H1 (cell line): ENCODE measurements at places on chromosomes 2 and 18. TPM values are rescaled to one million over a fixed set of nuclear protein-coding genes. Genes with fewer than 3 reads are reported as not detected.
A peak's percentile ranks its signal among the peaks of the same experiment; 100 is the strongest.

Gene PLEKHH2
- total RNA-seq: 3.1 and 5.0 TPM in 2 replicates

- H3K27me3 ChIP-seq: no peaks in the 10 kb centered on the region
- no peak overlapping the region for H3K27ac ChIP-seq
- DNase-seq: peak; percentile 54
- H3K4me3 ChIP-seq: no peak overlapping the region
- no peaks in the 10 kb centered on the region for H3K36me3 ChIP-seq
- peaks cover 9% of the 10 kb centered on the region for H3K4me1 ChIP-seq
Observed at GRCh38 chr2:177245010-177245422, 19.5 kb downstream of the NFE2L2 start.

Gene SLC35G4
- total RNA-seq: not detected in 2 replicates

DNA sequence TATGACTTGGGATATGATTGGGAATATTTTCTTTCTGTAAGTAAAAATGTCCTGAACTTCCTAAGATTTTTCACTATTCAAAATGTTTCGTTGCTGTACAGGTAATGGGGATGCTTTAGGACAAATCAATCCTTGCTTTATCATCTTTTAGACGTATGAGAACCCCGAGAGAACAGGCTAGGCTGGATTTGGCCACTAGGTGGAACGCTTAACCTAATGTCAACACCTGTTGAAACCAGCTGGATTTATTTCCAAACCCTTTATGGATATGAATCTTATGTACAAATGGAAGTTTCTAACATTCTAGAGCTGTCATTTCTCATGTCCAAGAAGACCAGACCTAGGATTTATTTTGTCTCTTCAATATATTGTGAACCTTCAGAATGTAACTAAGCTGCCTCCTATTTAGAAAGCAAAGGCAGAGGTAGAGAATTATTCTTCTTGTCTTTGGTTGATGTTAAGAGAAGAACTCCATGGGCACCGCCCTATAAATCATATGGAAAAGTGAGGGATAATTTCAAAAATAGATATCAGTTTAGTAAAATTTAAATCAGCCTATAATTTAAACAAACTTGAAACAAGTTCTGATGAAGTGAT is 96.7 kb downstream of the PMAIP1 start:
- H3K27me3 ChIP-seq: no peaks in the 10 kb centered on the region
- no peaks in the 10 kb centered on the region for H3K36me3 ChIP-seq
- H3K27ac ChIP-seq: no peak overlapping the region
- H3K4me1 ChIP-seq: no peaks in the 10 kb centered on the region
- DNase-seq: no peak
- H3K4me3 ChIP-seq: no peak overlapping the region

Gene ELOA2
- total RNA-seq: not detected in 2 replicates

Gene SP110
- 7.1 and 8.2 TPM in 2 replicates for total RNA-seq

Gene SLC30A3
- 15.2 and 16.1 TPM in 2 replicates for total RNA-seq

DNA sequence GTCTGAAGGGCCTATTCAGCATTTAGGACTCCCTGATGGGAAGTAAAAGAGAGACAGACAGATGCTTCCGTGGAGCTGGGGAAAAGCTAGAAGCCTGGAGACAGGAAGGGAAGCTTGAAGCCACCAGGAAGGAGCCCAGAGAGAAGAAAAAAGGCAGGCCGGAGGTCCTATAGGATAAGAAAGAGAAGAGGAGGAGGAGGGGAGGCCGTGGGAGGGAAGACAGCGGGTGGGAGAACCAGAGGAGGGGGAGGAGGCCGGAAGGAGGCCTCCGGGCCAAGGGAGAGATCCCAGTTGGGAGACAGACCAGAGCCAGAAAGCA is 107.1 kb upstream of the PKDCC start:
- no peak overlapping the region for H3K4me3 ChIP-seq
- H3K4me1 ChIP-seq: peaks cover 10% of the 10 kb centered on the region
- DNase-seq: no peak
- no peaks in the 10 kb centered on the region for H3K36me3 ChIP-seq
- no peaks in the 10 kb centered on the region for H3K27me3 ChIP-seq

- no peaks in the 10 kb centered on the region for H3K27me3 ChIP-seq
- H3K27ac ChIP-seq: no peak overlapping the region
- no peak for DNase-seq
- H3K36me3 ChIP-seq: no peaks in the 10 kb centered on the region
Observed at GRCh38 chr2:43519643-43520221, 76.1 kb downstream of the THADA start.

Gene DES
- total RNA-seq: 1.5 and 1.8 TPM in 2 replicates

GRCh38 chr2:54925022-54925421 is 125.2 kb downstream of the RTN4 start:
- no peak overlapping the region for H3K27ac ChIP-seq
- no peak overlapping the region for H3K4me3 ChIP-seq
- no peak for DNase-seq
- no peaks in the 10 kb centered on the region for H3K27me3 ChIP-seq
